ENCODE measurements at places on chromosomes 2 and 18.

DNA sequence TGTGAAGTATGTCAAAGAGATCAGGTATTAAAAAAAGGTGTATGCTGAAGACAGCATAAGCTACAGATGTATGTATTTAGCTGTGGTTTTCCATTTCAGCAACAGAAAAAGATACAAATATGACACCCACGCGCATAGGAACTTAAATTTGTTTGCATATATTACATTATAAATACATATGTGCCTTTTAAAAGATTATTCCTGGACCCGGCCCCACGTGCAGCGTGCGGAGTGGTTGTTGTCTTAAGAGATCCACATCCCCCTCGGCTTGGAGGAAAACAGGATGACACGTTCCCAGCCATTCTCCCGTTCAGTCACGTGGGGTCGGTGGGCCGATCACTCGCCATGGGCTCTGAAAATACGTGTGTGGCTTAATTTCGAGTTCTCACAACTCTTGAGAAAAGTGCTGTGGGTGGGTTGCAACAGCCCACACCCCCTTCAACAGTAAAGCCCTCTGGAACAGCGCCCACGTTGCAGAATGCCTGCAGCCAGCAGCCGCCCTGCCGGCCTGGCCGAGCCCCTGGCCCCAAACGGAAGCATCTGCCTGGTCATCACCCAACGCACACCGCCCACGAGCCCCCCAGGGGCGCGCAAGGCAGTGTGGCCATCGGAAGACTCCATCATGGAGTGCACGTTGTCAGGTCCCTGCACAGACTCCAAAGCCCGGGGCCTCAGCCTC is 18.6 kb upstream of the KCNG2 start:
- DNase-seq: no peak

GRCh38 chr2:46812361-46813019 is 103.1 kb downstream of the MCFD2 start:
- no peak for DNase-seq

GRCh38 chr2:113056521-113056920 is 2.5 kb upstream of the IL36RN start:
- peak; percentile 95 for DNase-seq

DNA sequence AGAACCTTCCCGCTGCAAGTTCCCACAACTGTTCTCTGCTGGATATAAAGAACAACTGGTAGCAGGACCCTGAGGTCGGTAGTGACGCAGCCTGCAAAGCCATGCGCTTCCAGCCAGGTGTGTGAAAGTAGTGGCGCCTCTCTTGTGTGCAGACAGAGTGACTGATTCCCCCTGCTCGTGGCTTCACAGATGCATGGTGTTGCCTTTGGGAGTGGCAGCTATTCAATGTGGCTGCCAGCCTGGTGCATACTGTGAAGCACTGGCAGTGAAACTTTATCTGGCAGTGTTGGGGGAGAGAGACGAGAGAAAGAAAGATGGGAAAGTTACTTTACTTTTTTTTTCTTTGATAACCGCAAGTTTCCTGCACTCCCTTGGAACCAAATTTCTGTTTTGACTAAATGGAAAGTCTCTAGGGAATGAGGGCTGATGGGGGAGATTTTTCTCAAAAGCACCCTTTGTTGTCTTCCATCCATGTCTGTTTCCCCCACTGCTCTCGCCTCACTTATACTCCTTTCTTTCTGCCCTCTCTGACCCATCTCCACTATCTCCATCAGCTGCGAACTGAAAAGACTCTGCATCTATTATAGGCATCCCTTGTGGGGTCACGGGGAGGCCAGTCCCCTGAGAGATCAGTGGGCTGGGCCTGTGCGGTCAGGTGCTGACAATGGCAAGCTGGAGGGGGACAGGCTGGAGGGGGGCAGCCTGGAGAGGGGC is 90.0 kb upstream of the TNP1 start:
- no peak for DNase-seq

- DNase-seq: no peak
Observed at GRCh38 chr18:43276491-43276890, 799 bp downstream of the SYT4 start.

DNA sequence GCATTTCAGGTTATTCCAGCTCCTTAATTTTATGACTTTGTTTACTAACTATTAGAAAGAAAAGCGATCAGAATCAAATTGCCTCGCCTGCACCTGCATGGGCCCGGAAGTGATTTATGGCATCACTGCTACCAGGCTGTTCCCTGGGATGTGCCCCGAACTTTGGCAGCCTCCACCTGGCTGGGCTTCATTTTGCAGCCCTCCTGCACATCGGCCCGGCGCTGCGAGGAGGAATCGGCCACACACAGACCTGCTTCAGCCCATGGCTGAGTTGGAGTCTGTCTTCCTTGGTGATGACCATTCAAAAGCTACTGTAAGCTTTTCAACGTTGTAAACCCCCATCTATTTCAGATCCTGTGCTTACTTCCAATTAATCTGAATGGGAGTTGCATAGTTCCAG is 638.0 kb downstream of the RNF144A start:
- no peak for DNase-seq

DNA sequence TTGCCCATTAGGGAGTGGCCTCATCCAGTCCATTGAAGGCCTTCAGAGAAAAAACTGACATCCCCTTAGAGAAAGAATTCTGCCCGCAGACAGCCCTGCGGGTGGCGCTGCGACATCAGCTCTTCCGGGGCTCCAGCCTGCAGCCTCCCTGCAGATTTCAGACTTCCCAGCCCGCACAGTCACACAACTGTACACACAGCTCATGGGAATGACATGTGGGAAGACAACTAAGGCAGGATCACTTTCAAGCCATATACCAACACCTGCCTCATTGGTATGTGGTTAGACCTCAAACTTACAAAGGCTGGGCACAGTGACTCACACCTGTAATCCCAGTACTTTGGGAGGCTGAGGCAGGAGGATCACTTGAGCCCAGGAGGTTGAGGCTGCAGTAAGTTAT is 24.8 kb upstream of the TUBB6 start:
- no peak for DNase-seq

- DNase-seq: no peak
Observed at GRCh38 chr18:80127635-80128034, 18.6 kb downstream of the ADNP2 start.

- DNase-seq: no peak
Observed at GRCh38 chr18:79095216-79095615, 26.0 kb downstream of the ATP9B start.

DNA sequence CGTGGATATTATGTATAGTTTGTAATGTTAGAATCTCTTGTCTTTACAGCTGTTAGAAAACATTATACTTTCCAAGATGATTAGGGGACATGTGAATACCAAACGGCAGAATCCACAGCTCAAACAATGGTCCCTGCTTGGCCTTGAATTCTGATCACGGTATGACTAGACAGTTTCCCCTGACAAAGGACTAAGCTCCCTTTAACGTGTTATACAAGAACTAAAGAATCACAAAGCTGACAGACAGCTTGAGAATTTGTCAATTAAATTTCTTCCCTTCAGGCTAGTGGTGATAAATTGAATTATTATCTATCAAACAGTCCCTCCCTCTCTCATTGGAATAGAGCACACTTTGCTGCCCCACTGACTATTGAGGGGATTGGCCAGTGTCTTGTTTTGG is 359.2 kb upstream of the ID2 start:
- no peak for DNase-seq

DNA sequence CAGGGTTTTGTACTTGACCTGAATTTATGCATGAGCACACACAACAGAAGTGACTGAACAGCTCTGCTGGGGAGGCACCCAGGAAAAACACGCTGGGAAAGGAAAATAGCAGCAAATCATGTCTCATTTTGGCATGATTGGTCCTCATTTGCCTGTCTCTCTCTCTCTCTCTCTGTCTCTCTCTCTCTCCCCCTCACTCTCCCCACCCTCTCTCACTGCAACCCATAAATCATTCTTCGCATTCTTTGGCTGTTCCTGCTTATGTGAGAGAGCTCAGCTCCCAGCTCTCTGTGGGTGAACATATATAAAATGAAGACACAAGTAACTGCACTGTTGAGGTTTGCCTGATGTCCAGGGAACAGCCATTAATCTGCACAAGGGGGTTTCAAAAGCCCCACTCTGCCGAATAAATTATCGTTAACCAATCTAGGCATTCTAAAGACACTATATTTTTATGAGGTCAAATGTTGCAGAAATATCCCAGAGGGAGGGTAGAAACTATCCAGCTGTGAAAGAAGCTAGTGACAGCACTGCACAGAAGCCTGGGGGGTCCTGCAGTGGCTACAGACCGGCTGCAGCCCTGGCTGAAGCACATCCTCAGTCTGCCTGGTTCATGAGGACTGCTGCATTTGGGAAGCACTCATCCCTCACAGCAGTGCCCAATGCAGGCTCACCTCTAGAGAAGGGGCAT is 260.3 kb downstream of the AFF3 start:
- DNase-seq: no peak

- no peak for DNase-seq
Observed at GRCh38 chr2:37013315-37013641, 46.9 kb upstream of the STRN start.

- DNase-seq: no peak
Observed at GRCh38 chr2:200181755-200182154, 124.7 kb upstream of the SPATS2L start.

DNA sequence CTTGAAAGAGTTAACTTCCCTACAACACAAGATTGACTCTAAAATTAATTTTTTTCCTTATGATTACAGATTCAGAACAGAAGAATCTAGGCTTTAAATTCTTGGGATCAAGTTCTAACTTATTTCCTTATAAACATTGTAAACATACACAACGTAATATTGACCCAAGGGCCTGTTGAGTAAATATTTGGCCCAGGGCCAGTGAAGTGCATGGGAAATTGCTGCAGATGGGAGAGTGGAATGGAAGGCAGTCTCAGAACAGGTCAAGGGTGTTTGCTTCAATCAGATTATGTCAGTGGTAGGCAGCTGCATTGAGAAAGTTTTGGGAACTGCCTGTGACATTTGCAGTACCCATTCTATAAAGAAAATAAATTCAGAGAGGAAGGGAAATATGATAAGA is 137.6 kb downstream of the MYO1B start:
- peak; percentile 13 for DNase-seq

DNA sequence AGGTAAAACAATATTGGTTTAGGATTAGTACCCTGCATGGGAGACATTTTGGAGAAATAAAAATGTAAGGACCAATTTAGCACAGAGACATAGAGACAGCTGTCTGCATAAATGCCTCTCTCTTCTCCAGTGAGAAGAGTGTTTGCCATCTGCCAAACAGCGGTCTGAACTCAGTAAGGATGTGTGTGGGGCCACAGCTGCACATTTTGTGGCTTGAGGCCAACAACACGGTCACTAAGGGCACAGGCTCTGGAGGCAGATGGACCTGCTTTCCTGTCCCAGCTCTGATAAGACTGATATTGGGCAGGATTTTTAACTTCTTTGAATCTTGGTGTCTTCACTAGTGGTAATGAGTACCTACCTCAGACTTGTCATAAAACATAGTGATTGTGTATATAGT is 10.2 kb downstream of the ZBTB14 start:
- no peak for DNase-seq

DNA sequence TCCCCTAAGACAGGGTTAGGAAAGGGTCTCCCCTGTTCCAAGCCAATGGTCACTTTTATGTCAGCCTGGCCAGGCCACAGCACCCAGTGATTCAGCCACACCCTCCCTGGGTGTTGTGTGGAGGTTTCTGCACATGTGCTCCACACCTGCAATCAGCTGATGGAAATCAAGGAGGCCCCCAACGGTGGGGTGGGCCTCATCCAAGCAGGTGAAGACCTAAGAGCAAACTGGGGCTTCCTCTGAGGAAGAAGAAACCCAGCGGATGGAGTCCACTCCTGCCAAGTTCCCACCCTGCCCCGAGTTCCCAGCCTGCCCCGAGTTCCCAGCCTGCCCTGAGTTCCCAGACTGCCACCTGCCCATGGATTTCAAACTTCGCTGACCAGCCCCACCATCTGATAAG is 55.4 kb downstream of the KIF1A start:
- no peak for DNase-seq

DNA sequence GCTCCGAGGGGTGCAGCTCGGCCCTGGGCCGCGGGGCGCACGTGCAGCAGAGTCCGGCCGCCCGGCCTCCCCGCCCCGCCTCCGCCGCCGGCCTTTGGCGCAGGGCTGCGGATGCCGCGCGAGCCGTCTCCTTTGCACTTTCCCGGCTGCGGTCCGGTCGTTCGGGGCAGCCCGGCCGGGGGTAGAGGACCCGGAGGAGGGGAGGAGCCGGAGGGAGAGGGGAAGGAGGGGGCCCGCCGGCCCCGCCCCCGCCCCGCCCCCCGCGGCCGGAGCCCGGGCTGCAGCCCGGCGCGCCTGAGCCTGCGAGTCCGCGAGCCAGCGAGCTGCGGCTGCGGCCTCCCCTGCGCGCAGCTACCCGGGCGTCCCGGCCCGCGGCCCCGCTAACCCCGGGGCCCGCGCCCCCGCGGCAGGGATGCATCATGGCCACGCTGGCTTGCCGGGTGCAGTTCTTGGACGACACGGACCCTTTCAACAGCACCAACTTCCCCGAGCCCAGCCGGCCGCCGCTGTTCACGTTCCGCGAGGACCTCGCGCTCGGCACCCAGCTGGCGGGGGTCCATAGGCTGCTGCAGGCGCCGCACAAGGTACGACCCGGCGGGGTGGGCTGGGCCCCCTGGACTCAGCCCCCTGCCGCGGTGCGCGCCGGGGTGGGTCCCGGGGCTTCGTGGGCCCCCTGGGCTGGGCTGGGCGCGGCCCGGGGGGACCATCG is at the start of gene FHOD3:
FHOD3 (plus strand) TSS at position 297 of the 709 bp plus-strand sequence; CDS start at position 420, 123 bp downstream.
- DNase-seq: no peak

GRCh38 chr2:15531095-15531854 is 29.9 kb downstream of the NBAS start:
- DNase-seq: no peak

DNA sequence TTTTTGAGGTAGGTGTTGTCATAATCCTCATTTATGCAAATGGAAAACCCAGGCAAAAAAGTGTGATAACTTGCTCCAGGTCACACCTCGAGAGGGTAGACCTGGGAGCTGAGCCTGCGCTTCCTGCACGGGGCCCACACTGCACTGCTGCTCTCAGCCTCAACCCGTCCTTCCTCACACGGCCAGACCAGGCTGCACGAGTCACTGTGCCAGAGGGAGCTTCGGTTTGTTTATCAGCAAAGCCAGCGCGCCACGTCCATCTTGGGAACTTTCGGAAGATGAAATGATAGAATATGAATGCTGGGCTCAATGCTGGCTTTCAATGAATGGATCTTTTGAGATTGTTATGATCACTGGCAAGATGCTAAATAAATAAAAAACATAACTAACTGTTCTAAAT is 14.4 kb downstream of the COPS9 start:
- DNase-seq: no peak

GRCh38 chr2:156800065-156800653 is 364.0 kb downstream of the GPD2 start:
- no peak for DNase-seq

DNA sequence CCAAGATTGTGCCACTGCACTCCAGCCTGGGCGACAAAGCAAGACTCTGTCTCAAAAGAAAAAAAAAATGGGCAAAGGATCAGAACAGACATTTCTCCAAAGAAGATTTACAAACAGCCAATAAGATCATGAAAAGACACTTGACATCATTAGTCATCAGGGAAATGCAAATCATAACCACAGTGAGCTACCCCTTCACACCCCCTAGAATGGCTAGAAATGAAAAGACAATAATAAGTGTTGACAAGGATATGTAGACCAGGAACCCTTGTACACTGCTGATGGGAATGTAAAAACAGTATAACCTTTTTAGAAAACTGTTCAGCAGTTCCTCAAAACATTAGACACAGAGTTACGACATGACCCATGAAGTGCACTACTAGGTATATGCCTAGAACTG is 18.4 kb upstream of the MTERF4 start:
- DNase-seq: no peak

All from inflammatory macrophage treated with lipopolysaccharide for 1 hour (primary cell).